ENCODE measurements at places on chromosomes 16 and 17. TPM values are rescaled to one million over a fixed set of nuclear protein-coding genes. Genes with fewer than 3 reads are reported as not detected.

Gene KRT9
- polyA plus RNA-seq: not detected

Gene ITGB4
- 1.9 TPM for polyA plus RNA-seq

Gene TMEM11
- polyA plus RNA-seq: 31.9 TPM

Gene CES1
- polyA plus RNA-seq: 1.8 TPM

Gene SOX8
- polyA plus RNA-seq: 5.1 TPM

Gene CMTM2
- 0.18 TPM for polyA plus RNA-seq

Gene MFAP4
- polyA plus RNA-seq: not detected
